Thyroid gland (tissue), 4 donors: ENCODE measurements at places on chromosomes 5 and 9.

- no peak for DNase-seq
Observed at GRCh38 chr5:178536541-178537466, 53.4 kb downstream of the COL23A1 start.

DNA sequence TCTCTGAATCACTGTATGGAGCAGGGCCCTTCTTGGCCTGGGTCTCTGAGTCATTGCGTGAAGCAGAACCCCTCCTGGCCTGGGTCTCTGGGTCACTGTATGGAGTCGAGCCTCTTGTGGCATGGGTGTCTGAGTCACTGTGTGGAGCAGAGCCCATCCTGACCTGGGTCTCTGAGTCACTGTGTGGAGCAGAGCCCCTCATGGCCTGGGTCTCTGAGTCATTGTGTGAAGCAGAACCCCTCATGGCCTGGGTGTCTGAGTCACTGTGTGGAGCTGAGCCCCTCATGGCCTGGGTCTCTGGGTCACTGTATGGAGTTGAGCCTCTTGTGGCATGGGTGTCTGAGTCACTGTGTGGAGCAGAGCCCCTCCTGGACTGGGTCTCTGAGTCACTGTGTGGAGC, 94.0 kb upstream of the RAPGEF1 start:
- DNase-seq, result no peak

GRCh38 chr5:177140312-177140711, 6.7 kb downstream of the NSD1 start:
- DNase-seq, result no peak

DNA sequence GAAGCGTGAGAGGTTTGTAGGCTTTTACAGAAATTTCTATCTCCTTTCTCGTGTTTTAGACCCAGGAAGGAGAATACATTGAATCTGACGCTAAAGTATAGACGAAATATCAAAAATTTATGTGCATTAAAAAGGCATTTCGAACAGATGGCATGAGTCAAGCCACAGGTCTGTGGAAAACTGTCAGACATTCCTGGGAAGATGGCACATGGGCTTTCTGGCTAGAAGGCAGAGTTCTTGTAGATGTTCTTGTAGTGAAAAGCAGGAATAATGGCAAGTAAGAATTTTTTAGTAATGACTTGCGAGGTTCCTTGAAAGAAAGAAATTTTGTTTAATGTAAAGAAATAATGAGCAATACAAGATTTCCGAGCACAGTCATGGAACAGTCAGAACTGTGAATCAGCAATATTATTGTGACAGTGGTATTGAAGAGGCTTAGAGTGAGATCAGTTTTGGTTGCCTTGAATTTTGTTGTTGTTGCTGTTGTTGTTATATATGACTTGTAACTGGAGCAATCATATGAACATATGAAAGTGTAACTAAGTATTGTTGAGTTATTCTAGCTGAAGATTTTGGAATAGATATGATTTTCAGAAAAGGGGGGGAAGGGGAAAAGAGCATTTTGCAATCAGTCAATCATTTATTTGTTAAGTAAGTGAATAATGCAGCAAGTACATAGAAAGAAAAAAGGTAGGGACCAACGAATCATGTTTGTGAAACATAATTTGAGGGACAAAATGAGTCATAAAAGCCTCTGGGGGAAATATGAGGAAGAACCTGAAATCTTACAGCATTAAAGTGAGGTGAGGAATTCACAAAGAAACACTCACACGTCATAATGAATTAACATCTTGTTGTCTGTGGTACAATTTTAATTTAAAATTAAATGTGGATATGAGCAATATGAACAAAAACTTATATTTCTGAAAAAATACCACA, 339.0 kb upstream of the CTNND2 start:
- no peak for DNase-seq

- DNase-seq, result no peak
Observed at GRCh38 chr5:176822793-176823481, 12.6 kb downstream of the UNC5A start.

DNA sequence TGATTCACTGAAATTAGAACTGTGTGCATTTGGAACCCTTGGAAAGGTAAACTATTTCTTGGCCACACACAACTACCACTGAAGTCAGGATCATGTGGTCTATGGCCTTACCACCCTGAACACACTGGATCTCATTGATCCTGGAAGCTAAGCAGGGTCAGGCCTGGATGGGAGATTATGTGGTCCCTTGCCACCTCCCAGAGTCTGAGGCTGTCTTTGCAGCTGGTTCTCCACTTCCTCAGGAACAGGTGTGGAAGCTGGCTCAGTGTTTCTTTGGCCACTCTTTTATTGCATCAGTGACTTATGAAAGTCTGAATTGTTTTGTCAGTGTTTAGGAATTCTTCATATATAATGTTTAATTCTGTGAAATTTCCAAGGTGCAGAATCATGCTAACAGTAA, 89.2 kb downstream of the TEK start:
- peak; percentile 47 for DNase-seq

DNA sequence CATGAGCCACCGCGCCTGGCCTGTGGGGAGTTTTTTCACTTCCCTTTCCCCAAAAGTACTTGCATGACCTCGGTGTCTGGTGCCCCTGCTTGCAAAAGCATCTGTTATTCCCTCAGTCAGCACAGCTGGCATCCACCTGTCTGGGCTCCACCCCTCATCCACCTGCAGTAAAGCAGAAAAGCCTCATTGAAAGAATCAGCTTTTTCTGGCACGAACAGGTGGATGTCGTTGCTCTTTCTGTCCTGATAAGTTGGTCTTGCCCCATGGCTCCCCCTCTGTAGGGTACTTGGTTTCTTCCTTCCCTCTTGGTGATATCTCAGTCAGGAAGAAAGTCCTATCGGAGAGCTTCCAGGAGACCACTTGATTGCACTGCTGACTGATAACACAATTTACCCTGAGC, 37.4 kb downstream of the WWC1 start:
- DNase-seq, result peak; percentile 23

DNA sequence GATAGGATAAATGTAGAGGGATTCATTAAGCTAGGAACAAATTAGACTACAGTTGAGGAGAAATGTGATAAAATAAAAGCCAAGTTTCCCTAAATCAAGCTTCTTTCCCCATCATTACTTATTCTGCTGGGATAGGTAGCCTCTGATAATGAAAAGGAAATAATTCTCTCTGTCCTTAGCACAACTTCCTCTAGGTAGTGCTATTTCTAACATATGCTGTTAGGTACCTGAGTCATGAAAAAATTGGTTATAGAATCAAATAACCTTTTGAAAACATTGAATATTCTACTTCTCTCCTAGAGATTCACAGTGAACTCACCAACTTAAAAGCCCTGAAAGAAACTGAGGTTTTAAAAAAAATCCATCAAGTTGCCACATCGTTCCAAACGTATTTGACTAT, 1793.1 kb downstream of the EFNA5 start:
- DNase-seq, result no peak

GRCh38 chr9:27519466-27520465, 4.3 kb upstream of the IFNK start:
- DNase-seq, result no peak

DNA sequence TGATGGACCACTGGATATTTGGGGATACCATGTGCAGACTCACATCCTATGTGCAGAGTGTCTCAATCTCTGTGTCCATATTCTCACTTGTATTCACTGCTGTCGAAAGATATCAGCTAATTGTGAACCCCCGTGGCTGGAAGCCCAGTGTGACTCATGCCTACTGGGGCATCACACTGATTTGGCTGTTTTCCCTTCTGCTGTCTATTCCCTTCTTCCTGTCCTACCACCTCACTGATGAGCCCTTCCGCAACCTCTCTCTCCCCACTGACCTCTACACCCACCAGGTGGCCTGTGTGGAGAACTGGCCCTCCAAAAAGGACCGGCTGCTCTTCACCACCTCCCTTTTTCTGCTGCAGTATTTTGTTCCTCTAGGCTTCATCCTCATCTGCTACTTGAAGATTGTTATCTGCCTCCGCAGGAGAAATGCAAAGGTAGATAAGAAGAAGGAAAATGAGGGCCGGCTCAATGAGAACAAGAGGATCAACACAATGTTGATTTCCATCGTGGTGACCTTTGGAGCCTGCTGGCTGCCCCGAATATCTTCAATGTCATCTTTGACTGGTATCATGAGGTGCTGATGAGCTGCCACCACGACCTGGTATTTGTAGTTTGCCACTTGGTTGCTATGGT, 54.5 kb upstream of the HNRNPA0 start:
- peak; percentile 2 for DNase-seq

DNA sequence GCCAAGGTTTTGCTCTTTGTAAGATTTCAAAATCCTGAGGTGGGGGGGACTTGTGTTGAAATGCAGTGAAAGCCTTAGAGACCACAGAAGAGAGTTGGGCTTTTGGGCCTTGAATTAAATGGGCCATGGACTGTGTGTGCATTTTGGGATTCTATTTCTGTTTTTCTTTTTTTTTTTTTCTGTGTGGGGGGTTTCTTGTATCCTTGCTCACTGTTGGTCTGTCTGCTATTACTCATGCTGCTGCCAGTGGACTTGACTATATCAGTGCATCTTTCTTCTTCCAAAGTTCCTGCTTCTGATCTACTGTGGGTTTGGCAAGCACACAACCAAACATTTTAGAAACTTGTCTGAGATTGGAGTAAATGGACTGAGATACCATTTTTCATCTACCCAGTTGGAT, 344.9 kb downstream of the ARL15 start:
- no peak for DNase-seq

DNA sequence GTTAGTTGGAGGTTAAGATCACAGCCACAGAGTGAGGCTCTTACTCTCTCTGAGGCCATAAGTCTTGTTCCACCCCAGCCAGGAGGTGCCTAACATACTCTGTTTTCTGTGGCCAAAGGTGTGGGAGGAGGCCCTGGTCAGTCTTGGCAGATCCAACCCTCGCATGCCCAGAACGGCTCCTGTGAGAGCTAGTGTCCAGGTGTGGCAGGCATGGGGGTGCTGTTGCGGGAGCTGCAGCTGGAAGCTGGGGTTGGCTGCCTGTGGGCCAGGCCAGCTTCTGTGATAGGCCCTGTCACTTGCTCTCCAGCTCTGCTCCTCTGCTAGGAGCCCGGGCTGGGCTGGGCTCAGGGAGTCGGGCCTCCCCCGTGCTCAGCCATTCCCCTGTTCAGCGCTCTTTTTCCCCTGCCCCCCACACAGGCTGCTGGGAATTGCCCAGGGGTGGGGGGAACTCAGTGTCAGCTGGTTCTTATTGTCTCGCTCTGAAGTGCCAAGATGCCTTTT, 31.6 kb downstream of the IER5L start:
- peak; percentile 46 for DNase-seq

- DNase-seq, result peak; percentile 91
Observed at GRCh38 chr5:58582803-58583491, at the start of gene RAB3C. Gene RAB3C, plus strand, starts transcription at chr5:58583075. Its CDS starts 134 bp downstream, at chr5:58583209.

GRCh38 chr5:74539986-74540385, 100.5 kb downstream of the ENC1 start:
- no peak for DNase-seq

GRCh38 chr5:136853971-136854370, 488.6 kb upstream of the TRPC7 start:
- no peak for DNase-seq

GRCh38 chr5:14343376-14343775, 200.2 kb downstream of the TRIO start:
- DNase-seq, result no peak

GRCh38 chr9:97557606-97558095, 56.2 kb downstream of the TMOD1 start:
- peak; percentile 85 for DNase-seq

DNA sequence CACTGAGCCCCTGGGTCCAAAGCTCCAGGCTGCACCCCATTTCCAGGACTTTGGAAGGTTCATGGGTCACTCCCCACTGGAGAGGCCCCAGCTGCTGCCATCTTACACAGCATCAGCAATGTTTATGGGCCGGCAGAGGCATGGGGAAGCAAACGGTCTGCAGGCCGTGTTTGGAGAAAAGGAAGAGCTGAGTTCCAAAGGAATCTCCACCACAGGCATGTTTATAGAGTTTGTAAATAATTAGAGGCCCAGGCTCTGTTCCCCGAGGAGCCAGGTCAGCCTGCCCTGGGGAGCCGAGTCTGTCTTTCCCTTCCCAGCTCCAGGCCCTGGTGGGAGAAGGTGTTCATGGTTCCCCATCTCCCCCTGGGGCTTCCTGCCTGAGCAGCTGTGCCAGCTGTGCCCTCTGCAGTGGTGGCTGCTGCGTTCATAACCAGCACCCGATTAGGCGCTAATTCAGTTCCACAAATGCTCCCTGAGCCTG, 64.8 kb downstream of the COL27A1 start:
- no peak for DNase-seq

DNA sequence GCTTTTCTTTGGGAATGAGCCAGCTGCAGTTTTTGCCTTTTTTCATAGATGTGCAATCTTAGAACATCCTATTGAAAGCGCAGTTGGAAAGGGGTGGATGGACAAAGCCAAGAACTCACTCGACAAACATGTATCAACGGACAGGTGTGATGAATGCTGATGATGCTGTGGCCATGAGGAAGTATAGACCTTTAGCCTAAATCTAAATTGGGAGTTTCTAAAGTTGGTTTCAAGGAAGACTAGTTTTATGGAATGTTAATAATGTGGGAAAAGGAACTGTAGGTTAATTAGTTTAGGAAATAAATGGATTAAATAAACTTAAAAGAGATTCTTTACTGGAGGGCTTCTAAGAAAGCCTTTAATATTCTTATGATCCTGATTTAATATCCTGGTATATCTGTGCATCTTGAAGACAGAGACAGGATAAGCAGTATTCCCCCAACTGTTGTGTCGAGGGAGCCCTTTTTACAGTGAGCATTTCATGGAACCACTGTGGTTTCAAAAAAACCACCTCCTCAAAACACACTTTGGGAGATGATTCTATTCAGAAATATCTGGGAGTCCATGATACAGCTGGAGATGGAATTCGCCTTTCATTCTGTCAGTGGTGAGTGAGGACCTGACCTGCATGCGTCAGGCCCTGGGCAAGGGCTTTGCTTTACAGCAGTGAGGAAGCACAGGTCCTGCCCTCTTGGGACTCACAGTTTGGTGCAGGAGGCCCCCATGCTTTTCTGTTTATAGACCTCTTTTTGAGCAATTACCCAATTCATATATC, 82.6 kb downstream of the AOPEP start:
- no peak for DNase-seq

DNA sequence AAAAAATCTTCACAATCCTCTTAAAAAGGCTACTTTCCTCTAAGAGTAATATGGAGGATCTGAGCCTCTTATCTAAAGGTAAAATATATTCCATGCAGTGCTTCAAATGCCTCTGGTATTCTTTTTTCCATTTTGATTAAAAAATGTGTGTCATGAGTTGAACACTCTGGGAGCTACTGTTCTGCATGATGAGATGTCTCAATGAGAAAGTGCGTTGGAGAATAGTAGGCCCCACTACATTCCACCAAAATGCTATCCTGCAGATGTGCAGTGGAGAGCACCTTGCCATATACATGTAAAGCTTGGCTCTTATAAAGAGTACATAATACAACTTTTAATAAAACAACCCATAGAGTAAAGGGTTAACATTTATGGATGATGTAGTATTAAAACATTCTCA, 26.3 kb downstream of the ALDH1A1 start:
- no peak for DNase-seq

- no peak for DNase-seq
Observed at GRCh38 chr9:131289301-131290035, at the start of gene PLPP7. Gene PLPP7, plus strand, starts transcription at chr9:131289723. Its CDS starts 275 bp downstream, at chr9:131289998.

GRCh38 chr5:61678966-61679365, 346.9 kb downstream of the ZSWIM6 start:
- no peak for DNase-seq

- DNase-seq, result no peak
Observed at GRCh38 chr9:79115176-79115575, 456.6 kb upstream of the TLE4 start.

DNA sequence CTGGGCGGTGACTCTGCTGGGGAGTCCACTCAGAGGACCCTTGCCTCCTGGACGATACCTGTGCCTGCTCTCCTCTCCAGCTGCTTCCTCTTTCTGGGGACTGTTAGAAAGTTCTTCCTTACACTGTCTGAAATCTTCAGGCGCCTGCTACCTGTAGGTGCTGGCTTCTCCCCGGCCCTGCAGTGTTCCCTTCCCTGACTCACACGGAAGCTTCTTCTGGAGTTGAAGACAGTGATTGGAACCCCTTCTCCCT, 562 bp downstream of the GSN start:
- no peak for DNase-seq
